ENCODE measurements at places on chromosomes 16 and 17.

GRCh38 chr17:48442819-48443218, 12.8 kb upstream of the SKAP1 start:
- DNase-seq = no peak

- DNase-seq = no peak
Measured at GRCh38 chr16:85234310-85235204, 122.3 kb upstream of the CIBAR2 start.

- DNase-seq = no peak
Measured at GRCh38 chr17:28725166-28725659, 820 bp downstream of the TLCD1 start.

DNA sequence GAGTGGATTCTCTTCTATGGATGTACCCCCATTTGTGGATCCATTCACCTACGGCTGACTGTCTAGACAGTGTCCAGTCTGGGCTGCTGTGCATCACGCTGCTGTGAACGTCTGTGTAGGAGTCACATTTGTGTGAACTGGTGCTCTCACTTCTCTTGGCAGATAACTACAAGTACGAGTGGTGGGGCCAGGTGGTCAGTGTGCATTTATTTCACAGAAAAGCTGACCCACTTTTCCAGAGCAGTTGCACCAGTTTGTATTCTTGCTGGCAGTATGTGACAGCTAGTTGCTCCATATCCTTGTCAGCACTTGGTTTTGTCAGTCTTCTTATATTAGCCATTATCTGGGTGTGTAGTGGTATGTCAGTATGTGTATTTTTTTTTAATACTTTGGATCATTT, 28.4 kb downstream of the FOXK2 start:
- no peak for DNase-seq

DNA sequence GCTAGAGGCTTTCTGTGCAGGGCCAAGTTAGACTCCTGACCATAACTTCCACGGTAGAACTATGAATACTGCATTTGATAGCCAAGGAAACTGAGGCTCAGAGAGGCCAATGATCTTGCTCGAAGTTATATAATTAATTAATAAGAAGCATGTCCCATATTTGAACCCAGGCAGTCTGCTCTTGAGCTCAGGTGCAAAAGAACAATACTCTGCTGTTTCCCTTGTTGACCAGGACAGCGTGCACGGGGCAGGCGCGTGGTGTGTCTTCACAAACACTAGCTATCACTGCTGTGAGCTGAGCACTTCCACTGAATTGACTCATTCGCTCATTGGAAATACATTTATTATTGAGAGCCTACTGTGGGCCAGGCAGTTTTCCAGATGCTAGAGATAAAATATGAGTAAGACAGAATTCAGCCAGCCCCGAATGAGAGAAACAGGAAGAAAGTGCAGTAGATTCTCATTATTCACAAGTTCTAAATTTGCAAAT, 1.6 kb downstream of the CHD9 start:
- no peak for DNase-seq

DNA sequence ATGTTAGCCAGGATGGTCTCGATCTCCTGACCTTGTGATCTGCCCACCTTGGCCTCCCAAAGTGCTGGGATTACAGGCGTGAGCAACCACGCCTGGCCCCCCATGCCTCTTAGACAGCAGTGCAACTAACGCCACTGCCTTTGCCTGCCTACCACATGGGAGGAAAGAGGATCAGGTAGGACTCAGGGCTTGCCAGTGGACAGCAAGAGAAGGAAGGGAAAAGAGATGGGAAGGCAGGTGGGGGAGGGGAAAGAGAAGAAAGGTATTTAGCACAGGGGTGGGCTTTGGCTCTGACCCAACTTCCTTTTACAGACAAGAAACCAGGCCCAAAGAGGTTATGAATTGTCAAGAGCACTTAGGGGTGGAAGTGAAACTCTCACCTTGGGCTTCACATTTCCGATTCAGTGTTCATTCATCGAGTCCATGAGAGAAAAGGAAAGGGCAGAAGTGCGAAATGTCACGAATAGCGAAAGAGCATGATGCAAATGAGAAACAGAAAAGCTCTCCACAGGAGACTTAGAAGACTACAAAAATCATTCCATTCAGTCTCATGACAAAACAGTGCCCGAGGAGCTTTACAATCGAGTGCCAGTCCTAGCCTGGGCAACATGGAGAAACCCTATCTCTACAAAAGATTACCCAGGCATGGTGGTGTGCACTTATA, 36.4 kb downstream of the CDK5R1 start:
- no peak for DNase-seq

GRCh38 chr17:39753514-39754160, 15.9 kb downstream of the GRB7 start:
- DNase-seq = no peak

GRCh38 chr16:92431-93339, 14.7 kb downstream of the MPG start:
- DNase-seq = no peak

- DNase-seq = no peak
Measured at GRCh38 chr17:3658784-3659449, 9.5 kb downstream of the TAX1BP3 start.

- DNase-seq = no peak
Measured at GRCh38 chr16:79599837-79600637, 500 bp downstream of the MAF start.

DNA sequence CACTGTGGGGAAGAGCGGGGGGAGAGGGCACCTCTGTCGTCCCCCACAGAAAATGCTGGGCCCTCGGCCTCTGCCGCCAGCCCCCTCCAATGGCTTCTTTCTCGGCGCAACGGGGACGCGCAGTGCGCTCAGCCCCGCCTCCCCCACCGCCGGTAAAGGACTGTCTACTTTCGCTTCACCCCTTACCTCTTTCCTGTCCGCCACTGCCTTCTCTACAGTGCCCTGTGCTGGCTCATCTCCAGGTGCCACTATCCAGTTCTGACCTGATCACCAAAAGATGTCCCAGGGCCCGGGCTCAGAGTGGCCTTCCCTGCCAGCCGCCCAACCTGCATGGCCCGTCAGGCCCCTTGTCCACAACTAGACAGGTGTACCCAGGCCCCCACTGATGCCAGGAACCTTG, 7.3 kb downstream of the ENDOV start:
- no peak for DNase-seq

DNA sequence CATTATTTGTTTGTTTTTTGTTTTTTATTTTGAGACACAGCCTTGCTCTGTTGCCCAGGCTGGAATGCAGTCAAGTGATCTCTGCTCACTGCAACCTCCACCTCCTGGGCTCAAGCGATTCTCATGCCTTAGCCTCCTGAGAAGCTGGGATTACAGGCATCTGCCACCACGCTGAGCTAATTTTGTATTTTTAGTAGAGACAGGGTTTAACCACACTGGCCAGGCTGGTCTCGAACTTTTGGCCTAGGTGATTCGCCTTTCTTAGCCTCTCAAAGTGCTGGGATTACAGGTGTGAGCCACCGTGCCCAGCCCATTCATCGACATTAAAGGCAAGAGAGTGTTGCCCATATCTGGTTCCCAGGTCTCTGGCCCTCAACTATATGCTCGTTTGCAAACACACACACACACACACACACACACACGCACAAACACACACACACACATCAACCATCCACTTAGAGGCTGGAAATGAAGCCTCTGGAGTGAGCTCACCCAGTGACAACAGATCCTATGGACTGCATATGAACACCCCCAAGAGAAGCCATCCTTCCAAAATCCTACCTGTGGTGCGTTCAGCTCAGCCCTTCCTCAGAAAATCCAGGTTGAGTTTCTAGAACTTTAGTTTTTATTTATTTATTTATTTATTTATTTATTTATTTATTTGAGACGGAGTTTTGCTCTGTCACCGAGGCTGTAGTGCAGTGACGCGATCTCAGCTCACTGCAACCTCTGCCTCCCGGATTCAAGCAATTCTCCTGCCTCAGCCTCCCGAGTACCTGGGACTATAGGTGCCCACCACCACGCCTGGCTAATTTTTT, 12.3 kb upstream of the SEPHS2 start:
- DNase-seq = no peak

DNA sequence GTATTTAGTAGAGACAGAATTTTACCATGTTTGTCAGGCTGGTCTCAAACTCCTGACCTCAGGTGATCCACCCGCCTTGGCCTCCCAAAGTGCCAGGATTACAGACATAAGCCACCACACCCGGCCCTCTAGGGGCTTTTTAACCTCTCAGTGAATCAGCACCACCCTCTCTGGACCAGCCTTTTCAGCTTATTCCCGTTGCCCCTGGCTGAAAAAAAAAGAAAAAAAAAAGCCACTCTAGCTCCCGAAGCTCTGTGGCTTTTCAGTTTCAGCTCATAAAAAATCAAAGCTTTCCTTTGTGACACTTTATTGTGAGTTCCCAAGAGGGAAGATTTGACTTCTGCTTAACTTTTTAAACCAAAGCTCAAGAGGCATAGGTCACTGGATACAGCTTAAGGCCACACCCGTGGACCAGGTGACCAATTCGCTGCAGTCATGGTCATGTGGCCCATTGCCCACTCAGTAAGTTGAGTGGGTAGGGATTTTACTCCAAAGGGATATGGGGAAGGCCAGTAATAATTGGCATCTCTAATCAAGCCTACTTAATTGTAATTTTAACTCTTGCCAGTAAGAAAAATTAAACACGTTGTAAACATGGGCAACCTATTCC, 46.6 kb upstream of the MED13 start:
- DNase-seq = no peak

GRCh38 chr16:20336955-20337354, 9.6 kb upstream of the GP2 start:
- DNase-seq = no peak

- no peak for DNase-seq
Measured at GRCh38 chr16:80433623-80434022, 107.2 kb upstream of the DYNLRB2 start.

DNA sequence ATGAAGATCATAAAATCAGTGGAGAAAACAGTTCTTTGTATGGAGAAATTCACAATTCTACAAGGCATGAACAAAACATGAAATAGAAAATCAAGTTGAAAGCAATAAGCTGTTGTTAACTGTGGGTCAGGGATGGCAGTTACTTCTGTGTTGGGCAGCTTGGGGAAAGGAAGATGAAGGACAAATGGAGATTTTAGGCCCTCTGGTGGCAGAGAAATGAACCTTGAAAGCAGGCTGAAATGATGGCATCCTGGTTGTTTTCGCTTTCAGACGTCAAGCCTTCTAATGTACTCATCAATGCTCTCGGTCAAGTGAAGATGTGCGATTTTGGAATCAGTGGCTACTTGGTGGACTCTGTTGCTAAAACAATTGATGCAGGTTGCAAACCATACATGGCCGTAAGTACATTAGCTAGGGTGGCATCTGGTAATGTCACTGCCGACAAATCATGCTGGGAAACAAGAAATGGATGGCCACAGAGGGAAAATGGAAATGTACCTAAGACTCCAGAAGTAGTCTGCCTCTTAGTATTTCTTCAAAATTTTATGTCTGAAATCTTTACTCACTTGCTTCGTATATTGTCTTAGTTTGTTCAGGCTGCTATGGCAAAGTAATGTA, 108.9 kb downstream of the MAP2K6 start:
- DNase-seq = no peak

GRCh38 chr17:18379246-18380146, 1.9 kb downstream of the EVPLL start:
- no peak for DNase-seq

DNA sequence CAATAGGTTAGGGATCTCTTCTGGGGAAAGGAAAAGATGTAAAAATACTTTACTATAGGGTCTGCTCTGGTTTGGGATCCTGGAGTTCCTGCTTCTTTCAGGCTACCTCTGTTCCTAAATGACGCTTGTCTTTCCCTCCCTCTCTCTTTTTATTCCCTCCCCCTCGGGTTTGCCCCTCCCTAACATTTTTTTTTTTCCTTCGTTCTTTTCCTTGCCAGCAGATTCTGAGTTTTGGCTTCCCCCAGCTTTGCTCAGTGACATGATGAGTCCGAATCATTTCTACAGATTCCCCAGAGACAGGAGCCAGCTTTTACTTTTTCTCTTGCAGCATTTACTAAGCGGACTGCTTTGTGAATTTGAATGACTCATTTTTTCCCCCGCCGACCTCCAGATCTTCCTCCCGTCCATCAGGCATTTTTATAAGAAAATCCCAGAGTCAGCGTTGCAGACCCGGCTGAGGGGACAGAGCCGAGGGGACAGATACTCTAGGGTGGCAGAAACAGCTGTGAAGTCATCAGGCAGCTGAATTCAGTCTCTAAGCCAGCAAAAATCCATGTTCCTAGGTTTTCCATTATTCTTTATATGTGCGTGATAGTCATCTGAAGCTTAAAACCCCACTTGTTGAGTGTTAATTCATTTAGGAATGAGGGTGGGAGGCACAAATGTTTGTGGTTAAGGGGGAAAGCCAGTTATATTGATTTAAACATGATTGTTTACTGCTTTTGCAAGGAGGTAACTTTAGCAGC, at the start of gene TMEM100:
Gene TMEM100, minus strand, starts transcription at position 123 of the 746 bp plus-strand sequence. CDS start 1,794 bp downstream, outside the sequence.
- no peak for DNase-seq
